OCI-M1 (cell line): ENCODE measurements at places on chromosomes 3 and 15.

DNA sequence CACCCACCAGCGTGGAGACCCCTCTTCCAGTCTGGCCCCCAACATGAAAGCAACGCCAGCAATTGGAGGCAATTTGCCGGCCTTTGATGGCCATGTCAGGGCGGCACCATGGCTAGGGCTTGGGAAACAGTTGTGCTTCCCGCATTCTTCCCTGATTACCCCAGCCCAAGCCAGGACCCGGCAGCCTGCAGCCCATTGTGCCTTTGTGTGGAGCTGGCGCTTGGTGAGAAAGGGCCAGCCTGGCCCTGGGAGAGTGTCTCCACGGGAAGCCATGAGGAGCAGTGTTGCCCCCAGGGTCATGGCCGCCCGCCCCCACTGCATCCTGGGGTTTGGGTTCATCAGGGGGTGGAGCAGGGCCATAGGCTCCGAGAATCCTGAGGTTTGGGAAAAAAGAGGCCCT lies 66.0 kb downstream of the DNAJB8 start:
- no peak for DNase-seq

DNA sequence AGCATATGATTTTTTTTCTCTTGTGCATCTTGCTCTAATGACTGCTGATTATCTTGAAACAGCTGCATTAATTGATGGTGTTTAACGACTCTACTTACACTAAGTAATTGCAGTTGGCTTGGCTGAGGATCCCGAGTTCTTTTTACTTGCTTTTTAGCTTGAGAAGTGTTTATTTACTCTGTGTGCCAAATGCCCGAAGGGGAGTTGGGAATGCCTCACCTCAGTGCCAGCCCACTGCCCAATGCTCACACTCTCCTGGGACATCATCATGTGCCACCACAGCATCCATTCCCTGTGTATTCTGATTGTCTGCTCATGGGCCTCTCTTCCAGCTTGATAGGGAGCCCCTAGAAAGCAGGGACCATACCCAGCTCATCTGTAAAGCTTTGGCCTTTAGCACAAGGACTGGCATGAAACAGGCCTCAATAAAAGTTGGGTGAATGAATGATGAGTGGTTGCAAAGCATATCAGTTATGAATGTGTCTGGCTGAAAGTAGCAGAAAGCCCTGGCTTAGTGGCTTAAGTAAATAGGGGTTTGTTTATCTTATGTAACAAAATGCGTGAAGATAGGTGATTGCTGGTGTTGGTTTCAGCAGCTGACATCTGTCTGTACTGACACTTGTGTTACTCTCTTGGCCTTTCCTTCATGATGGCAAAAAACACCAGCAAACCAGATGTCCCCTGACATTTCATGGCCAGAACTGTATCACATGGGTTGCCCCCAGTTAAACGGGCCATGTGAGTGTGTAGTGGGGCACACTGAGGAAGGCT lies 8.1 kb downstream of the PXYLP1 start:
- DNase-seq, result no peak

- no peak for DNase-seq
Measured at GRCh38 chr3:58184309-58184981, 26.3 kb downstream of the DNASE1L3 start.

- DNase-seq, result no peak
Measured at GRCh38 chr3:113498221-113499005, 16.5 kb downstream of the SPICE1 start.
